ENCODE measurements at places on chromosomes 4 and X. TPM values are rescaled to one million over a fixed set of nuclear protein-coding genes. Genes with fewer than 3 reads are reported as not detected.

CFAP47 gene
- total RNA-seq = not detected

ETDA gene
- total RNA-seq = not detected

RHOXF1 gene
- total RNA-seq = 1.7 TPM

TLR3 gene
- total RNA-seq = 2.2 TPM

CSN1S1 gene
- not detected for total RNA-seq

TEX13D gene
- total RNA-seq = not detected

ANXA5 gene
- total RNA-seq = 70.7 TPM

DNA sequence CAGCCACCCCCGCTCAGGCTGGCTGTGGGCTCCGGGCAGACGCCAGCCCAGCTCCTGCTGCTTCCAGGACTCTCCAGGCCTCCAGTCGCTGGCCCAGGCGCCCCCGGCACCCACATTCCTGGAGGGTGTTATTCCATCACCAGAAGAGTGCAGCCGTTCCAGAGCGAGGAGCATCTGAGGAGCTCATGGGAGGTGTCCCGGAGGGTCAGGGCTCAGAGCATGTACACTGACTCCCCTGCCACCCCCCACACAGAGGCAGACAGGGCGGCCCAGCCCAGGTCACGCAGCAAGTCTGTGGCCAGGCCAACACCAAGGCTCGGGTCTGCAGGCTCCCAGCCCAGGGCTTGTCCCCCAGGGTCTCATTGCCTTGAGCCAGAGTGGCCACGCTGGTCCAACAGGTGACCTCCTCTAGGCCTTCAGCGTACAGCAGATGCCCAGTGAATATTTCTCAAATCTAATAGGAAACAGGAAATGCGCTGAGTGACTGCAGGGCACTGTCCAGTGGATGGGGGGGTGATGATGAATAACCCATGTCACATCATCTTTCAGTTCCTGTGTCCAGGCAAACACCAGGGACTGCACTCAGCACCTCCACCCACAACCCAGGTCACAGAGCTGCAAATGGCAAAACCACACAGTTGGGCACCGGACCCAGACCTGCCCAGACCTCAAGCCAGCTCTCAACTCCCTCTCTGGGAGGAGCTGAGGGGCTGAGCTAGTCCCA is 37.2 kb downstream of the ABLIM2 start:
- no peak overlapping the region for H3K4me3 ChIP-seq
- H3K27ac ChIP-seq = no peak overlapping the region
- no peaks in the 10 kb centered on the region for H3K36me3 ChIP-seq
- no peaks in the 10 kb centered on the region for H3K27me3 ChIP-seq
- no peaks in the 10 kb centered on the region for H3K4me1 ChIP-seq

DNA sequence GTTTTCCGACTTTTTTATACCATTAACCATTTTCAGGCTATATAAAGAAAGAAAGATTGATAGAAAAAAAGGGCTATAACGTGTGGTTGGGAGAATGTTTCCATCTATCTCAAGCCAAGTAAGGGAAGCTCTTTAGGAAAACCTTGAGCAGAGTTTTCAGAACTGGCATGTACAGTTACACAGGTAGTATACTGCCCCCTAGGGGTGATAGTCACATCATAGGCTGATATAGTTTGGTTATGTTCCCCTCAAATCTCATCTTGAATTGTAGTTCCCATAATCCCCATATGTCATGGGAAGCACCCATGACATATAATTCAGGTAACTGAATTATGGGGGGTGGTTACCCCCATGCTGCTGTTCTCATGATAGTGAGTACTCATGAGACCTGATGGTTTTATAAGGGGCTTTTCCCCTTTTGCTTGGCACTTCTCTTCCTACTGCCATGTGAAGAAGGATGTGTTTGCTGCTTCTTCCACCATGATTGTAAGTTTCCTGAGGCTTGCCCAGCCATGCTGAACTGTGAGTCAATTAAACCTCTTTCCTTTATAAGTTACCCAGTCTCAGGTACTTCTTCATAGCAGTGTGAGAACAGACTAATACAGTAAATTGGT is 186.8 kb downstream of the TMA16 start:
- H3K36me3 ChIP-seq = no peaks in the 10 kb centered on the region

DNA sequence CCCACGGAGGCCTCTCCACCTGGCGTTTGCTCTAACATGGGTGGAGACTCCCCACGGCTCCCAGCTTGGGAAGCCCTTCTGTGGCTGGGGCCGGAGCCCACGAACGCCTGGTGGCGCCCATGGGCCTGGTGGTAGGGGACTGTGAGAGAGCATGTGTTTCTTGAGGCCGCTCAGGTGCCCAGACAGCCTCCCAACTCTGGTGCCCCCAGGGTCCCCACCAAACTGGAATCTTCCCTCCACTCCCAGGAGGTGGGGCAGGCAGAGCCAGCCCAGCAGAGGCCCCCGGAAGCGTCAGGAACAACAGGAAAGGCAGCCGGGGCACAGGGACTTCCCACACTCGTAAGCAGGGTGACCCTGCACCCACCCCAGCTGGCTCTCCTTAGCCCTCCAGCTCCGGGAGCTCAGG is 33.3 kb upstream of the FGFR3 start:
- no peaks in the 10 kb centered on the region for H3K36me3 ChIP-seq
- no peak for DNase-seq
- no peak overlapping the region for H3K4me3 ChIP-seq
- no peak overlapping the region for H3K27ac ChIP-seq
- no peaks in the 10 kb centered on the region for H3K4me1 ChIP-seq

DNA sequence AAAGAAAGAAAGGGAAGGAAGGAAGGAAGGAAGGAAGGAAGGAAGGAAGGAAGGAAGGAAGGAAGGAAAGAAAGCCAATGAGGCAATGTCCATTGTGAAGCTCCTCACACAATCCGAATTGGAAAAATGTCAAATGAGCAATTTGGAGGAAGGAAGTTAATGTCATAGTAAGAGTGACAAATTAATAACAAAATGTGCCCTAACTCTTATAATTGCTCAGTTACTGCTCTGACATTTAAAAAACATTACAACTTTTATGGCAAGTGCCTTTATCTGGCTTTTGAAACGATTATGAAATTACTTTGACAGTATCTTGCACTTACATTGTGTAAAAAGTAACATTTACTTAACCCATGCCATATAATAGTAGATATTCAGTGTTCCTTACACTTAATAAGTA is 96.5 kb upstream of the EFHC2 start:
- H3K4me3 ChIP-seq = no peak overlapping the region
- no peaks in the 10 kb centered on the region for H3K27me3 ChIP-seq
- DNase-seq = no peak
- no peaks in the 10 kb centered on the region for H3K36me3 ChIP-seq
- no peak overlapping the region for H3K27ac ChIP-seq

DNA sequence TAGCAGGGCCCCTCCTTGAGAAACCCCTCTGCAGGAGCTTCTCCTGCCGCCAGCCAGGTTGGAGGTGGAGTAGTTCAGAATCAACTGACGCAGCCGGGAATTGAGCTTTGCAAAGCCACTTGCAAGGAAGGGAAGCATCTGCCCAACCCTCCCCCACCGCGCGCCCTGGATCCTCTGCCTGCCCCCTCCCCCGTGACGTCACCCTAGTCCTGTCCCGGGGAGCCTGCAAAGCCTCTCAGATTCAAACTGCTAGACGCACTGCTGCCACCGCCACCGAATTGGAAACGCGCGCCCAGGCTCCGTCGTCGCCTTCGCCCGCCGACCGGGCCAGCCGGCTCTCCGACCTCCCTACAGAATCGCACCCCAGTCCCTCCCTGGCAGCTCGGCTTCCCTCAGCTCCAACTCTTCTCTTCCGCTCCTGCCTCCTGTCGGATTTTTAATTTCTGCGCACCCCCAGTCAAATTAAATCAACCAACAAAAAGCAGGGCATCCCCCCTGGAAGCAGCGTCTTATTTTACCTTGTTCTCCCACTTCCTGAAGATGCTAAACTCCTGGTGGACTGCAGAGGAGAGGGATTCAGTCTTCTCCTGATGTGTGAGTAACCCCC is 3.8 kb downstream of the SLITRK2 start:
- no peak overlapping the region for H3K27ac ChIP-seq
- no peaks in the 10 kb centered on the region for H3K27me3 ChIP-seq
- H3K36me3 ChIP-seq = no peaks in the 10 kb centered on the region
- no peak for DNase-seq
- H3K4me1 ChIP-seq = no peaks in the 10 kb centered on the region
- H3K4me3 ChIP-seq = no peak overlapping the region

GRCh38 chr4:144190009-144190408 is 49.5 kb upstream of the GYPA start:
- H3K4me1 ChIP-seq = no peaks in the 10 kb centered on the region
- no peaks in the 10 kb centered on the region for H3K27me3 ChIP-seq
- no peak overlapping the region for H3K27ac ChIP-seq
- DNase-seq = no peak
- H3K36me3 ChIP-seq = no peaks in the 10 kb centered on the region

GRCh38 chr4:122739174-122739573 is 6.7 kb downstream of the BBS12 start:
- no peak overlapping the region for H3K27ac ChIP-seq
- no peak for DNase-seq
- no peaks in the 10 kb centered on the region for H3K4me1 ChIP-seq
- no peaks in the 10 kb centered on the region for H3K36me3 ChIP-seq
- H3K4me3 ChIP-seq = no peak overlapping the region
- no peaks in the 10 kb centered on the region for H3K27me3 ChIP-seq

GRCh38 chr4:80431203-80431965 is 95.9 kb downstream of the CFAP299 start:
- H3K27me3 ChIP-seq = no peaks in the 10 kb centered on the region
- H3K4me1 ChIP-seq = no peaks in the 10 kb centered on the region
- H3K27ac ChIP-seq = no peak overlapping the region
- H3K36me3 ChIP-seq = no peaks in the 10 kb centered on the region
- no peak overlapping the region for H3K4me3 ChIP-seq
- DNase-seq = no peak

DNA sequence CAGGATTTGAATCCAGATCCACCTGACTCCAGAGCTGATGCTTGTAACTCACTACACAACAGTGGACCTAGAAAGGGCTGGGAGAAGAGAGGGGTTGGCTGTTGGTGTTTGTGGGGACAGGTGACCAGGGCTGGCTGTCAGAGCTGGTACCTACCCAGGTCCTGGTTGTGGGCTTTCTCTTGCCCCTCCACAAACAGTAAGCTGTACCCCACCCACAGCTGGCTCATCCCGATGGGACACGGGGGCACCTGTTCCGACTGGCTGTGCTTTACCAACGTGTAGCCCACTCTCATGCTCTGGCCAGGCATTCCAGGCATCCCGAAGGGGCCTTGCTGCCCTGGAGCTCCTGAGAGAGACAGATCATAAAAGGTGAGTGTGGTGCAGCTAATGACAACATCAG is 68.7 kb downstream of the ATG4A start:
- H3K36me3 ChIP-seq = no peaks in the 10 kb centered on the region
- no peak overlapping the region for H3K27ac ChIP-seq
- H3K27me3 ChIP-seq = no peaks in the 10 kb centered on the region
- DNase-seq = no peak
- H3K4me3 ChIP-seq = no peak overlapping the region

DNA sequence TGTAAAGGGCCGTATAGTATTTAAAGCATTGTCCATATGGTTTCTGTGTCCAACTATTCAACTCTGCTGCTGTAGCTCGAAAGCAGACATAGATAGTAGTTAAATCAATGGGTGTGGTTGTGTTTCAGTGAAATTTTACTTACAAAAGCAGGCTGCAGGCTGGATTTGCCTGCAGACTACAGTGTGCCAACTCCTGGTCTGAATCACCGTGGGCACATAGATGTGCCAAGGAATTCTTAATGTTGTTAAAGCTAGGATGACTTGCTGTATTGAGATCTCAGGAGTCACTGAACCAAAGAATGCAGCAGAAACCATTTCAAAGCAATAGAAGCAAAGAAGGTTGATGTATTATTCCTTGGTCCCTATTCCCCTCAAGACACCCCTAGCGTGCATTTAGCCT is 379.0 kb downstream of the STIM2 start:
- no peak for DNase-seq
- no peaks in the 10 kb centered on the region for H3K27me3 ChIP-seq
- no peaks in the 10 kb centered on the region for H3K36me3 ChIP-seq
- no peaks in the 10 kb centered on the region for H3K4me1 ChIP-seq
- no peak overlapping the region for H3K27ac ChIP-seq
- no peak overlapping the region for H3K4me3 ChIP-seq

DNA sequence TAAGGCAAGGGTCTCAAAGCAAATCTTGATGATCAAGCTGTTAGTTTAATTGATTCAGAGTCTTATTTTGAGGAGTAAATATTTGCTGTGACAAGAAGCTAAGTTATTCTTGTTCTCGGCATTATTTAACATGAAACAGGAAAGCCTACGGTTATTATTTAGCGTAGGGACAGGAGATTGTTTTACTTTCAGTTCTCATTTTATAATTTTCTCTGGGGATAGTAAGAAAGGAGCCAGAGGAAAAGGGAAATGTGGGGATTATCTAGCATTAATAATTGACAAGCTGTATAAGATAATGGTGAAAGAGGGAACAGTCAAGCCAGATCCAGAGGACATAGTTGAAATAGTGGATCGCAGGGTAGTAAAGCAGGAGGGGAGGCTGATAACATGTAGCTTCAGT is 39.7 kb upstream of the PARM1 start:
- H3K4me1 ChIP-seq = no peaks in the 10 kb centered on the region
- no peak overlapping the region for H3K27ac ChIP-seq
- H3K27me3 ChIP-seq = no peaks in the 10 kb centered on the region
- no peaks in the 10 kb centered on the region for H3K36me3 ChIP-seq
- no peak for DNase-seq

- no peak overlapping the region for H3K27ac ChIP-seq
- H3K27me3 ChIP-seq = no peaks in the 10 kb centered on the region
- no peaks in the 10 kb centered on the region for H3K4me1 ChIP-seq
- no peaks in the 10 kb centered on the region for H3K36me3 ChIP-seq
- no peak overlapping the region for H3K4me3 ChIP-seq
Observed at GRCh38 chr4:170248029-170248428, 158.3 kb upstream of the AADAT start.

DNA sequence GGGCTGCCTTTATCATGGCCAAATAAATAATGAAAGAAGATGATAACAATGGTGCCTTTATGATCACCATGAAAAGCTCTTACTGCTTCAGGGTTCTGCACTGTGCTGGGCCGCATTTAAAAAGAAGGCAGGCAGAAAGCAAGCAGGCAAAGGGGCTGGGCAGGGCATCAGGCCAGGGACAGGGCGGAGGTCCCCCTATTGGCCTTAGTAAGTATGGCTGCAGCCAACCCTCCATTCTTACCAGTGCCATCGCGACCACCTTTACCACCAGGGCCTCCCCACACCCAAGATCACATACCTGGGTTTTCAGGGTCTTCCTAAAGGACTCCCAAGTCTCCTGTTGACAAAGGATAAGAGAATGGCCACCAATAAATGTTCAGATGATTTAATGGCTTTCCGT is 38.9 kb downstream of the CNGA2 start:
- no peak for DNase-seq
- H3K36me3 ChIP-seq = no peaks in the 10 kb centered on the region
- no peaks in the 10 kb centered on the region for H3K27me3 ChIP-seq

DNA sequence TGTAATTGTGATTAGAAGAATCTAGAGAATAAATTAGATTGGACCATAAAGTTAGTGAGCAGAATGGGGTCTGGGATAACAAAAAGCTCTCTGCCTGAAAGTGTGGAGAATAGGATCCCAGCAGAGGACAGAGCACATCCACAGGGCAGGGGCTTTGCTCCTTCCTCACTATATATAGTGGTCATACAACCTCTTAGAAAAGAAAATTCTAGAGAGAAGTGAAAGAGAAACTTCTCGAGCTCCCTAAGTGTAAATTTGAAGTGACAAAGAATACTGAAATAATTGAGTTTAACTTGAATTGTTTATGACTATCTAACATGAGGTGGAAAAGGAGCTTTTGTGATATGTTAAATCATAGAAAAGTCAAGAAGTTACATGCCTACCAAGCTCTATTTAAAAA is 14.9 kb downstream of the ADAM29 start:
- no peaks in the 10 kb centered on the region for H3K36me3 ChIP-seq
- no peaks in the 10 kb centered on the region for H3K27me3 ChIP-seq
- no peak overlapping the region for H3K27ac ChIP-seq

GRCh38 chr4:18185491-18185890 is 163.9 kb upstream of the LCORL start:
- no peaks in the 10 kb centered on the region for H3K27me3 ChIP-seq
- no peak for DNase-seq
- no peaks in the 10 kb centered on the region for H3K4me1 ChIP-seq
- H3K4me3 ChIP-seq = no peak overlapping the region
